CD4-positive, alpha-beta T cell (primary cell): ENCODE measurements at places on chromosomes 11 and 22.

GRCh38 chr22:46413725-46414379, 78.3 kb downstream of the TRMU start:
- no peak for DNase-seq

GRCh38 chr11:2810411-2811205, 75.0 kb downstream of the CDKN1C start:
- no peak for DNase-seq

- no peak for DNase-seq
These were observed 86.1 kb downstream of the NAT10 start for GRCh38 chr11:34191578-34191977.

- DNase-seq: no peak
These were observed 38.2 kb upstream of the PANX1 start for GRCh38 chr11:94090401-94090800.

DNA sequence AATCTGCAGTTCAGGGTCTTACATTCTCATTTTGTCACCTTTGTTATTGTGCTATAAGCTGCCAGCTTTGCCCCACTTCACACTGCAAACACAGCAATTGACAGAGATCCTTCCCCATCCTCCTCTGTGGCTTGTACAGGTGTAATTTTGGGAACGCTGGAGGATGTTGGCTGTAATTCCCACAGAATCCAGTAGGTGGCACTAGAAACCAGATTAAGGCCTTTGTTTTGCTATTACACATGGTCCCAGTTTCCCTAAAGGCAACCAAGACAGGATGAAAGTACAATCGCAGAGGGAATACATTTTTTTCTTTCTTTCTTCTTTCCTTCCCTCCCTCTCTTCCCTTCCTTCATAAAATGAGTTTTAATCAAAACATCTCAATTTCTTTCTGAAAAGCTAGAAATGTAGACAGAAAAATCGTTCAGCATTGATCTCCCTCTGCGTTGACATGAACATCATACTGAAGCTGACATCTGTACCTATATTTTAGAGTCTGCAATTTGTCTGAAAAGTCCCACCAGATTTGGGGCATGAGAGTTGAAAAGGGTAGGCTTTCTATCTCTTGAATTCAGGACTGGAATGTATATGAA, 21.3 kb upstream of the NELL1 start:
- peak; percentile 22 for DNase-seq

GRCh38 chr22:27554841-27555456, 246.6 kb downstream of the MN1 start:
- DNase-seq: no peak

DNA sequence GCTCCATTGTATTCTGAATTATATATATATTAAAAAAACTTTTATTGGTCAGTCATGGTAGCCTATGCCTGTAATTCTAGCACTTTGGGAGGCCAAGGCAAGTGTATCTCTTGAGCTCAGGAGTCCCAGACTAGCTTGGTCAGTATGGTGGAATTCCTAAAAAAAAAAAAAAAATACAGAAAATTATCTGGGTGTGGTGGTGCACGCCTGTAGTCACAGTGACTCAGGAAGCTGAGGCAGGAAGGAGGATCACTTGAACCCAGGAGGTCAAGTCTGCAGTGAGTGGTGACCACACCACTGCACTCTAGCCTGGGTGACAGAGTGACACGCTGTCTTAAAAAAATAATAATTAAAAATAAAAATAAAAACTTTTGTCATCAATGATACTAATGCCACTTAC, 133.2 kb downstream of the FAT3 start:
- no peak for DNase-seq

DNA sequence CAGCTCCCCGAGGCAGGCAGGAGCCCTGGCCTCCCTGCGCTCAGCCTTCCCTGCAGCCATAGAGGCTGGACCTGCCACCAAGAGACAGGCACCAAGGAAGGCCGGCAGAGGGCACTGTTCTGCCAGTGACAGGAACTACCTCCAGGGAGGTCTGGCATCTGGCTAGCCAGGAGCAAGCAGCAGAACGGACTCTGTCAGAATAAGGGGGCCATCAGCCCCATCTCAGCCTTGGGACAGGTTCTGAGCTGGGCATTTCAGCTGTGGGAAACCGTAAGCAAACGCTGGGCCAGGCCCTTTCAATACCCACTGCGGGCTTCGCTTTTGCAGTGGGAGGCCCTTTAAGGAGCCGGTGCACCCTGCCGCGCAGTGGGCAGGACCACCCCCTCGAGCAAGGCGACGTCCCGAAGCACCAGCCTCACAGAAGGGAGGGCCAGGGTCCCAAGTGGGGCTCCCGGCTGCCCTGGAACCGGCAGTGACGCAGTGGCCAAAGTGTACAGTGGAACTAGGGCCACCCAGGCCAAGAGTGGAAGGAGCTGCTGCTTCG, 18.2 kb downstream of the IFT27 start:
- DNase-seq: peak; percentile 66

GRCh38 chr11:45289369-45289768, 3.2 kb upstream of the SYT13 start:
- DNase-seq: no peak

- no peak for DNase-seq
These were observed 6.2 kb downstream of the TAF6L start for GRCh38 chr11:62777389-62777788.

GRCh38 chr11:115179636-115180035, 324.6 kb downstream of the CADM1 start:
- no peak for DNase-seq

- DNase-seq: no peak
These were observed 15.2 kb upstream of the FCHSD2 start for GRCh38 chr11:73157101-73158010.

DNA sequence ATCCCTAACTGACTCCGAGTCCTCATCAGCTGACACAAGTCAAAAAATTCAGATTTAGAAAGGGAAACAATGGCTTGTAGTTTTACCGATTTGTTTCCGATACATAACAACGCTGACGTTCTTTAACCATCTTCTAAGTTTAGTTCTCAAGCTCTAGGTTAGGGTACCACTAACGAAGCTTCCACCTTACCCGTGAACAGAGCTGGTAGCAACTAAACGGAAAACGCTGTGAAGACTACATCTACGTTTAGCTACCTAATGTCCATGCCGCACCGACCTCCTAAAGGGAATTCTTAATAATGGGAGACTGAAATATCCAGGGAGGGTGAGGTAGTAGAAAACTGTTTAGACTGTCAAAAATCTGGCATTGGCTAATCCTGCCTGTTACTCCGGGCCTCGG, 1.0 kb downstream of the NUP98 start:
- no peak for DNase-seq

DNA sequence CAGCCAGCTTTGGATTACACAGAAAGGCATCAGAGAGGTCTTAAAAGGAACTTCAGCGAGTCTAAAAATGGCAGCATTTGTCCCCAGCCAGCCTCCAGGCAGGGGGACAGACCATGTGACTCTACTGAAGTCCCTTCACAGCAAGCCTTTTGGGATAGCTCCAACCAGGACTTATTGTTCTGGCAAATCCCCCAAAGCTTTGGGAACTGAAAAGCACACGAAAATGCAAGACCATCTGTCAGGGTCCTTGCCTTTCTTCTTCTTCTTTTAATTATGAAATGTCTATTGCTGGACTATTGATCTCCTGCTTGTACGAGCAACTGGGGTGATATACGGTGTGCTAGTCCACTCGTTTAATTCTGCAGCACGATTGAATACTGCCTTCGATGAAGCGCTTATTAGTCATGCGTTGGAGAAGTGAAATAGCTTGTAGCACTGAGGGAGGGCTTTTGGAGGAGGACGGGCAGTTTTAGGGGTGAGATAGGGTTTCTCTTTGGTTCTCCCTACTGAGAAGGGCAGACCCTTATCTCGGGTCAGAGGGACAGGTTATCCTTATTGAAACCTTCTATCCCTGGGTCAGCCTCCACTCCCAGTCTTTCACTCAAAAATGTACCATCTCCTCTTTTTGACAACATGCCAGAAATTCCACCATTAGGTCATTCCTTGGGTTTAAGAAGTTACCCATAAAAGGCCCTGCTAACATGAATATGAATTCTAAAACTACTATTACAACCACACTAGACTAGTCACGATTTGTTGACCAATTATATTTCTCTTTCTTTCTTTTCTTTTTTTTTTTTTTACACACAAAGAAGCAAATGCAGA, 416.4 kb downstream of the MIAT start:
- no peak for DNase-seq

DNA sequence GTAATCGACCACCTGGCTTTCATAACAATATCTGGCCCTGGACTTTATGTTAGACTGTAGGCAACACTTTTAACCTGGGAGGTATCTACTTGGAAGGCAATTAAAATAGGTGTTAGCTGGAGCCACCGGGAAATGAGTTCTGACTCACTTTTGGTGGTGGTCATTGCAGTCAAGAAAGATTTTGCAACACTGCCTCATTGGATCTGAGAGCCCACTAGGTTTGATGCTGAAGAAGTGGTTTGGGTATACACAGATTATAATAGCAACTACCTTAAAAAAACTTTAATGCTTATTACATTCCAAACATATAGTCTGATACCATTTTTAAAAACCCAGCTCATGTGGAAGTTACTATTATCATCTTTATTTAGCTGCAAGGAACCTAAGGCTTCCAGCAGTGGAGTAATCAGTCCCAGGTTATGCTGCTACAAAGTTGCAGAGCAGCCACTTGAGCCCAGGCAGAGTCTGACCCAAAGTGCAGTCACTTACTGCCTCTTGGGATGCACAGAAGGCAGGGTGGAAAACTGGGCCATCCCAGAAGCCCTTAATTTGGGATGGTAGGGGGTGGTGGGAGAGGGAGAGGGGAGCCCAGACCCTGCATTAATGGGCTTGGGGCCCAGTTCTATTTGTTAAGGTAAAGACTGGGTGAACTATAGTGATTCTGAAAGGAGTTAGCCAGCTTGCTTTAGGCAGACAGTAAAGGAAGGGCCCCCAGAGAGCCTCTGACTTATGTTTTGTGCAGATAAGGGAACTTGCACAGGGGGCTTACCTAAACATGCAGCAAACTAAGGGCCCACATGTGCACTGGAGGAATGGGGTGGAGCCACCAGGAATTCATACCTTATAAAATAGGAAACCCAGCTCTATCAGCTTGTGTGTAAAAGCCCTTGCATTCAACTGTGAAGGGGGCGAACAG, 149.4 kb downstream of the SNX19 start:
- DNase-seq: no peak

DNA sequence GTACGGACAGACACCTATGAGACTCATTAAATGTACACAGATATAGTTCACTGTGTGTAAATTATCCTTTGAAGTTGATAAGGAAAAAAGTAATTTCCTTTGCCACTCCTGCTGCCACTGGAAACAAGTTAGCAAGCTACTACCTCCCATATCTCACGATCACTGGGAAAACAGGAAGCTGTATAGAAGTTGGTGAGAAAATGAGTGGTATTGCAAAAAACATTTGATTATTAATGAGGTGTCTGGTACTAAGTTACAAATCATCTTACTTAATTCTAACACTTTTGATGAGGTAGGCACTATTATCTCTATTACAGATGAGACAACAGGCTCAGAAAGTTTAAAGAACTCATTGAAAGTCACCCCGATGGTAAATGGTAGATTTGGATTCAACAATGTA, 68.5 kb downstream of the GAB2 start:
- DNase-seq: no peak

DNA sequence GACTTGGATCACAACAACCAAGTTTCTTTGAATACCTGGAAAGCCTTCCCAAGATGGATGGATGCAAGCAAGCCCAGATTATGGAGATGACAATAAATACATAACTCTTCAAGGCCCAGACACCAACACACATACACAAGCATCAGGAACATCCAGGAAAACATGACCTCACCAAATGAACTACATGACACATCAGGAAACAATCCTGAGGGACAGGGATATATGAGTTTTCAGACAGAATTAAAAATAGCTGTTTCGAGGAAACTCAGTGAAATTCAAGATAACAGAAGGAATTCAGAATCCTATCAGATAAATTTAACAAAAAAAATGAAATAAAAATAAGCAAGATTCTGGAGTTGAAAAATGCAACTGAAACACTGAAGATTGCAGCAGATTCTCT, 659.4 kb downstream of the METTL15 start:
- DNase-seq: no peak

- peak; percentile 5 for DNase-seq
These were observed 915 bp downstream of the FEZ1 start for GRCh38 chr11:125494974-125495725.

- DNase-seq: no peak
These were observed 19.2 kb upstream of the PPARA start for GRCh38 chr22:46131151-46131587.

DNA sequence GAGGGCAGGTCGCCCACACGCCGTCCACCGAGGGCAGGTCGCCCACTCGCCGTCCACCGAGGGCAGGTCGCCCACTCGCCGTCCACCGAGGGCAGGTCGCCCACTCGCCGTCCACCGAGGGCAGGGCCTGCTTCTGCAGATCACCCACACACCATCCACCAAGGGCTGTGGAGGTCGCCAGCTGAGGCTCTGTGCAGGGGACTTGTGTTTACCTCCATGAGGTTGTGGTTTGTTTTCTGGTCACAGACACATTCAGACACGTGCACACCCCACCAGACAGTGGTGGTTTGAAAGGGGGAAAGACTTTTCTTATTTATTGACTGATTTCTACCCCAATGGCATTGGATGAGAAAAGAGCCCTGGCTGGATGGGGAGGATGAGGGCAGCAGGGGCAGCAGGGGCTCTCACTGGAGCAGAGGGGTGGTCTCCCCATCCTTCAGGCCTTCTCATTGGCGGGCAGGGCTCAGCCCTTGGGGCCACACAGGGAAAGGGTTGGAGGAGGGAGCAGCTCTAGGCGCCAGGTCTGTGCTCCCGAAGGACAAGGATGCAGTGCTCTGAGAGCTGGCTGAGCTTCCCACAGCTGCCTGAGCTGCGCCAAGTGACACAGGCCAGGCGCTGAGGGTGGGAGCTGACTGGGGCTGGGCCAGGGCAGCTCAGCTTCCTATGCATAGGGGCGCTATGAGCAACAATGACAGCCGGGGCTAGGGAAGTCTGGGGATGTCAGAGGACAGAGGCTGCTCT, 252.6 kb upstream of the B3GAT1 start:
- no peak for DNase-seq

GRCh38 chr11:64924910-64925284, 408 bp downstream of the PPP2R5B start:
- no peak for DNase-seq

GRCh38 chr11:128726458-128727139, 32.7 kb downstream of the FLI1 start:
- DNase-seq: peak; percentile 34

GRCh38 chr22:48635816-48636215, 1191.9 kb downstream of the BRD1 start:
- no peak for DNase-seq

GRCh38 chr11:92554688-92555087, 330.1 kb downstream of the FAT3 start:
- DNase-seq: no peak
